ENCODE measurements at places on chromosomes 7 and 10.

GRCh38 chr7:69172357-69173077 is 425.8 kb upstream of the AUTS2 start:
- no peak for DNase-seq

DNA sequence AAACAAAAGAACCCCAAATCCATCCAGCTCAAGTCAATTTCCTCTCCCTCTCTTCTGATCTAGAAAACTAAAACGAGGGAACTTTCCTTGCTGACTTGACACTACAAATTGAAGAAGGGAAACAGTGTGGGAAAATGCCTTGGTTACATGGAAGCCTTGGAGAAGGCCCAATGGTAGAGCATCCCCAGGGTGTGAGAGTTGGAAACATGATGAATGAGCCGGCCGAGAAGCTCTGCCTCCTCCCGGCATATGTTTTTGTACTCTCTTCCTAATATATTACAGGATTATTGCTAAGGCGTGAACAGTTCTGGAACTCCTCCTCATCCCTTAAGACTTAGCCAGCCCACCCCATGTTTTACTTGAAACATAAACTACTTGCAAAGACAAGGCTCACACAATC is 618.2 kb upstream of the MGMT start:
- no peak for DNase-seq

- DNase-seq, result no peak
Measured at GRCh38 chr7:112707655-112708054, 82.5 kb downstream of the TMEM168 start.

DNA sequence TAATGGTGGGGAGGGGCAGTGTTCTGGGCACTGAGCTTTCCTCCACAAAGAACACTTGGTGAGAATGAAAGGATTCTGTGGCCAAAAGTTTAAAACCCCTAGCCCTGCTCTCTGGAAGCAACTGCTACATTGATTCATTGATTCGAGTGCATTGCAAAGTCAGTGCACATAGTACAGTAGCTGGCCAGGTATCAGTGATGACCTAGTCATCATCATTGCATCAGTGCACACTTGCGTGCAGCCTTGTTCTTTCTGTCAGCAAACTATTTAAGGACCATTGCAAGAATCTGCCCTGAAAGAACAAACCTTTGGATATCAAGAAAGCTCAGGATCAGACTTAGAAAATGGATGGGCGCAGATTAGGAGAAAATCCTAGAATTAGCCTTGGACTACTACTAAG is 47.4 kb downstream of the CUL1 start:
- DNase-seq, result no peak

DNA sequence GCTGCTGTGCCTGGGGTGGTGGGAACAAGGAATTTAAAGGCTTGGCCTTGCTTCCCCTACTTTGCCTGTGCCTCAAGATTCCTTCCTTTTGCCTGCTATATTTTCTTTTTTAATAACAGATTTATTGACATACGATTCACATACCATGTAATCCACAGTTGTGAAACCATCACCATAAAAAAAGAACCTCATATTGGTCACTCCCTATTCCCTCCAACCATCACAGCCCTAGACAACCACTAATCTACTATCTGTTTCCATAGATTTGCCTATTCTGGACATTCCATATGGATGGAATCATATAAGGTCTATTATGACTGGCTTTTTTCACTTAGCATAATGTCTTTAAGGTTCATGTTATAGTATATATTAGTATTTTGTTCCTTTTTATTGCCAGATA is 59.3 kb upstream of the TRIM8 start:
- DNase-seq, result no peak

DNA sequence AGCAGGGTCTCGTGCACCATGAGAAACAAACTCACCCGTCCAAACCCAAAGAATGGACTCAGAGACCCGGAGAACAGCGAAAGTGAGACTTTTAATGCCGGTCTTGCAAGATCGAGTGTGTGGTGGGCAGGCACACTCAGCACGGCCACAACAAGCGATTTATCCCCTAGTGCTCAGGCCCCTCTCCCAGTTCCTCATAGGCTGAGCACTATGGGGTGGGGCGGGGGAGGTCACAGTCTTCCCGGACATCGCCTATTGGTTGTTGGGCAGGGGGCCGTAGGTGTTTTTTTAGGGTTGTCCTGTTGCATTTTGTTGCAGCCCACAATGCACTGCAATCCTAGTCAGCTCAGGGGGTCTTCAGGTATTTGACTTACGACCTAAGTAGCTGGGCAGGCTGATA is 608.3 kb upstream of the FOXK1 start:
- DNase-seq, result no peak

Measured in stimulated activated CD8-positive, alpha-beta memory T cell treated with anti-CD3 and anti-CD28 coated beads, Interleukin-4, amount 100 ng/mL, for 1 hour (primary cell).